Activated T-helper 17 cell treated with anti-CD3 and anti-CD28 coated beads, Interleukin-2, amount 50 U/mL, for 72 hours (primary cell): ENCODE measurements at places on chromosomes 5 and 9.

DNA sequence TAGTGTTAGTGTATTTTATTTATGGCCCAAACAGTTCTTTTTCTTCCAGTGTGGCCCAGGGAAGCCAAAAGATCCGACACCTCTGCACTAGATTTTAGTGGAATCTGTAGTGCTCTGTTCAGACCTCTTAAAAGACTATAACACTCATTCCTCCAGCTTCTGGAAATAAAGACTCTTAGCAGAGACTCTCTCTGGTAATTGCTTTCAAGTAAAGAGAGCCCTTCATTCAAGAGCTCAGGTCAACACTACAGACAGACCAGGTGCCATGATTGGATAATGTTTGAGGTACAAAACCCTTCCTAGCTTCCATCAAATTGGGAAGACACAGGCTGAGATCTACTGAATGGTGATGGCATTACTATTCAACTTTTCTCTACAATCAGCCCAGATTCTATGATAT is 255.8 kb downstream of the PRDM9 start:
- ATAC-seq = no peak

- no peak for ATAC-seq
Measured at GRCh38 chr5:174146556-174146955, 101.0 kb downstream of the NSG2 start.

GRCh38 chr5:126975796-126976195 is 54.6 kb downstream of the MARCHF3 start:
- ATAC-seq = no peak

DNA sequence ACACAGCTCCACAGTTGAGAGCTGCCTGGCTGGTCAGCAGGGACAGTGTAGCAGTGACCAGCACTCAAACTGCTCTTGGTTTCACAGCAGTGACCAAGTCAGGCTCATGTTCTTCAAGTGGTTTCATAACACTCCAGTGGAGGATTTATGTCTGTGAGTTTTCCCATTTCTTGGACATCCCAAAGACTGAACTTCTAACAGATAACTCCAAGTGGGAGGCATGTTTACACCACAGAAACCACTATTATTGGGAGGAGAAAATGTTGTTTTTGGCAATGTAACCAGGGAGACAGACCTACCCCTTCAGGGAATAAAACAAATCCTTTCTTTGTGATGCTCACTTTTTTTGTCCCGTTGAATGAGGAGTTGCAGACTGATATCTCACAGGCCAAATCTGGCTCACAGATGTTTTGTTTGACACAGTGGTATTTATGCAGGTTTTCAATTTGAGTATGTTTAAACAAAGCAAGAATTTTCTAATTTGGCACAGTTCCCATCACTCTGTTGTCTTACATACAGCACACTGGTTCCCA is 141.5 kb downstream of the RMI1 start:
- no peak for ATAC-seq

DNA sequence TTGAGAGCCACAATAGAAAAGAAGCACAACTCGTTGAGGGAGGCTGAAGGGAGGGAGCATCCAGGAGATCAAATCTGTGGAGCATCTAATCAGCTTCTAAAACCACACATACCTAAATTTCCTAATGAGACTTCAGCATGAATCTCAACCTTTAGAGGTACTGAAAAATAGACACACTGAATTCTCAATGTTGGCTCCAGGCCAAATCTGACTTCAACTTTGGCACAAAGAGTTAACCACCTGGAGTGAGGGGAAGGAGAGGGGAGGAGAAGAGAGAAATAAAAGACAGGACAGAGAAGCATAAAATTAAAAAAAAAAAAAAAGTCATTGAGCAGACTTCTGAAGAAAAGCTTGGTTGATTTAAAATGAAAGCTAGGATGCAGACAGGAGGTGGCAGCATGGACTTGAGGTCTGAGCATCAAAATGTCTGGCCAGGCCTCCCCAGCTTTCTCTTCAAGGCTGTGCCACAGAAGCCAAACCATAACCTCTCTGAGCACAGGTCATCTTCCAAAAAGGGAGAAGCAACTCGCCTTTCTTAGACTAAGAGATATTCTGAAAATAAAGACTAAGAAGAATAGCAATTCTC is 205.6 kb downstream of the DENND1A start:
- no peak for ATAC-seq

- ATAC-seq = no peak
Measured at GRCh38 chr5:125424402-125425141, 678.1 kb upstream of the ZNF608 start.

DNA sequence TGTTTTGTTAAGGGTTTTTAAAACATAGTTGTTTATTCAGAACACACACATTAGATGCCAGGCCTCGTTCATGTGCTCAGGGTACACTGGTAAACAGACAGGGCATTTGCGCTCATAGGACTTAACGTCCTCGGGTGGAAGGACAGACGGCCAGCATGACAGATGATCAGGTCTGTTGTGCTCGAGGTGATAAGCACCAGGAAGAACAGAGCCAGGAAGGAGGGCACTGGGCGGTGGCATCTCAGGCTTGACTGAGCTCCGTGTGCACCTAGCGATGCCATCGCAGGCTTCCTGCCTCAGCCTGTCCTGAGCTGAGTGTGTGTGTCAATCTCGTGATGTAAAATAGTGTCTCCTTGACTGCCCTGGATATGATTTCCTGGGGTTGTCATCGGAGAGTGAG is 96.5 kb downstream of the EHMT1 start:
- ATAC-seq = no peak

GRCh38 chr5:76845890-76846289 is 3.9 kb upstream of the S100Z start:
- no peak for ATAC-seq

DNA sequence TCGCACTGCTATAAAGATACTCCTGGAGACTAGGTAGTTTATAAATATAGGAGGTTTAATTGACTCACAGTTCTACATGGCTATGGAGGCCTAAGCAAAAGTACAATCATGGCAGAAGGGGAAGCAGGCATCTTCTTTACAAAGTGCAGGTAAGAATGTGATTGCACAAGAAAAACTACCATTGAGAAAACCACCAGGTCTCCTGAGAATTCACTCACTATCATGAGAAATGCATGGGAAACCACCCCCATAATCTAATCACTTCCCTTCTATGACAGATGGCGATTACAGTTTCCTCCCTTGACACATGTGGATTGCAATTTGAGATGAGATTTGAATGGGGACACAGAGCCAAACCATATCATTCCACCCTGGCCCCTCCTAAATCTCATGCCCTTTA is 121.2 kb upstream of the ST8SIA4 start:
- ATAC-seq = no peak

- no peak for ATAC-seq
Measured at GRCh38 chr9:117407436-117408022, 7.3 kb downstream of the ASTN2 start.

- no peak for ATAC-seq
Measured at GRCh38 chr9:33620738-33621439, 96.8 kb downstream of the ANKRD18B start.

GRCh38 chr9:110750272-110750671 is 81.7 kb downstream of the MUSK start:
- no peak for ATAC-seq

- no peak for ATAC-seq
Measured at GRCh38 chr9:14396171-14396570, 82.2 kb upstream of the NFIB start.

- no peak for ATAC-seq
Measured at GRCh38 chr9:123657941-123658340, 272.0 kb downstream of the DENND1A start.

DNA sequence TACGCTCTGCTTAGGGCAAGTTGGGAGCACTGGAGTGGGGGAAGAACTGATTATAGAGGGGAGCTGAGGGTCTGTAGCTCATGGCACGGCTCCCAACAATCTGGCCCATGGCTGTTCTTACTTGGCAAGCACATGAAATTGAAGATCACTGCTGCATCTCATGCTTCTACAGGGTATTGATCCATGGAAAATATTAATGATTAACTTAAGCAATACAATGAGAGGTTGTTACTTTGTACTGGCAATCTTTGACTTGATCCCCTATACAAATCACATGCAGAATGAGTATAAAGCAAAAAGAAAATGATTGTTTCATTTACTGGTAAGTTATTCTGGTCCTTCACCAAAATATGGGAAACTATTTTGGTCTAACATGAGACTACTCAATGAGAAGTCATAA is 481.1 kb downstream of the PDE4D start:
- no peak for ATAC-seq

GRCh38 chr5:117107859-117108258 is 533.2 kb upstream of the SEMA6A start:
- ATAC-seq = no peak

DNA sequence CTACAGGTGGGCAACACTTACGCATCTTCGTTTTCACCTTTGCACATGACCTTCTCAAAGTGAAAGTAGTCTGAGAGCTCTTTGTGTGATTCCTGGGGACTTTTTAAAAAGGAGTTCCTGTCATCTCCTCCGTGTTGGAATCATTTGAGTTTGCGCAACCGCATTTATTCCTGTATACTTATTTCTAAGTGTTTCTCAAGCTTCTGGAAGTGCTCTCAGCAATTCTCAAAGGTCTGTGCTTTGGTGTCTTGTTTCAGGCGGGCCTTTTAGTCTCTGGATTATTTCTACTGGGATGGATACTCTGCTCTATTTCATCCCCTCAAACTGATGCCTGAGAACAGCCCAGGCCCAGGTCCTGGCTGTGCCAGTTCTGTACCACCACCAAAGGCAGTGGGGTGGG is 226.5 kb upstream of the TUT7 start:
- no peak for ATAC-seq

DNA sequence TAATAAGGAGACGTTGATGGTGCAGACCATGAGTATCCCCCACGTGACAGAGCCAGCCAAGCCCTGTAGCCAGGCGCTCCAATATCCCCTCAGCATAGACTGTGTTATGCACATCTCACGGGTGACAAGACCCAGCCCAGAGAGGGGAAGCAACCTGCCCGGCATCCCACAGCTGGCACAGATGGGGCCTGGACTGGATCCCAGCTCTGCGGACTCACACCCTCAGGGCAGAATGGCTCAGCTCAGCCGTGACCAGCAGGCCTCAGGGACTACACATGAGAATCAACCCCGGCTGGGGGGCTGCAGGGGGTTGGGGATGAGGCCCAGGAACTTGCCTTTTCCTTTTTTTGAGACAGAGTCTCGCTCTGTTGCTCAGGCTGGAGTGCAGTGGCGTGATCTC is 11.7 kb downstream of the FIBCD1 start:
- ATAC-seq = no peak

DNA sequence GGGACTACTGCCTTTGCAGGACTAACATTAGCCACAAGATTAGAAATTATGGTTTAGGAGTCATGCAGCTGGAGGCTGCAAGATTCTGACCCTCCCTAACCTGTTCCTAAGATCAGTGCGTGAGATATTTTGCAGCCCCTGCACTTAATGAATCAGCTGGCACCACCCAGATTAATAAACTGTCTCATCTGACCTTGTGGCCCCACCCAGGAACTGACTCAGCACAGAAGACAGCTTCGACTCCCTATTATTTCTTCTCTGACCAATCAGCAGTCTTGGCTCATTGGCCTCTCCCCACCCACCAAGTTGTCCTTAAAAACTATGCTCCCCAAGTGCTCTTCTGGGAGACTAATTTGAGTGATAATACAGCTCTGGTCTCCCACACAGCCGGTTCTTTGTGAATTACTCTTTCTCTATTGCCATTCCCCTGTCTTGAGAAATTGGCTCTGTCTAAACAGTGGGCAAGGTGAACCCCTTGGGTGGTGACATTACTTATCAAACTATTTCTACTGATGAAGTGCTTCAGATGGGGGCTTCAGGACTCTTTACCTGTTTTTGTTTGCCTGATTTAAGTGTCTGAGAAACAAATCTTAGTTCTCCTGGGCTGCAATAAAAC is 17.0 kb downstream of the CTSL start:
- no peak for ATAC-seq

DNA sequence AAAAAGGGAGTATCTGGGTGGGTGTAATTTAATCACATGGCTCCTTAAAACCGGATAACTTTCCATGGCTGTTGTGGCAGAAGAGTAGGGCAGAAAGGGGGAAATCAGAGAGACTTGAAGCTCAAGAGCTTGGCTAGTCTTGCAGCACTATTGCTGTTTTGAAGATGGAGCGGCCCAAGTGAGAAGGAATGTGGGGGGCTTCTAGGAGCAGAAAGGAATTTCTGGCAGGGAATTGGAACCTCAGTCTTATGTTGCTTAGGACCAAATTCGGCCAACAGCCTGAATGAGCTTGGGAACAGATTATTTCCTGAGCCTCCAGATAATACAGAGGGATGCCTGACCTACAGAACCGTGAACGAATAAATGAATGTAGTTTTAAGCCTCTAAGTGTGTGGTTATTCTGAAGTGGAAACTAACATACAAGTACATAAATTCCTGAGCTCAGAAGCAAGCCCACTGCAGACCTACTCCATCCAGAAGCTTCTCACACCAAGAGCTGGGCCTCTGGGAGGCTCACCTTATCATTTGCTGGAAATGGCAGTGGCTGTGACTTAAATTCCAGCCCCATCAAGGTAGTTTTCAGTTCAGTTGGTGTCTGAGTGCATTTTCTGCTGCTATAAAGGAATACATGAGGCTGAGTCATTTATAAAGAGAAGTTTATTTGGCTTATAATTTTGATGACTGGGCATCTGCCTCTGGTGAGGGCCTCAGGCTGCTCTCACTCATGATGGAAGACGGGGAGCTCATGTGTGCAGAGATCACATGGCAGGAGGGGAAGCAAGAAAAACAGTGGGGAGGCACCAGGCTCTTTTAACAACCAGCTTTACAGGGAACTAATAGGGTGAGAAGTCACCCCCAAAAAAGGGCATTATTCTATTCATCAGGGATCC is 15.3 kb upstream of the TMEM174 start:
- no peak for ATAC-seq

GRCh38 chr9:3906437-3907213 is 380.8 kb upstream of the RFX3 start:
- ATAC-seq = no peak

- no peak for ATAC-seq
Measured at GRCh38 chr9:109122726-109123621, 3.2 kb upstream of the TMEM245 start.

- ATAC-seq = no peak
Measured at GRCh38 chr9:91891915-91892314, 58.1 kb downstream of the ROR2 start.

DNA sequence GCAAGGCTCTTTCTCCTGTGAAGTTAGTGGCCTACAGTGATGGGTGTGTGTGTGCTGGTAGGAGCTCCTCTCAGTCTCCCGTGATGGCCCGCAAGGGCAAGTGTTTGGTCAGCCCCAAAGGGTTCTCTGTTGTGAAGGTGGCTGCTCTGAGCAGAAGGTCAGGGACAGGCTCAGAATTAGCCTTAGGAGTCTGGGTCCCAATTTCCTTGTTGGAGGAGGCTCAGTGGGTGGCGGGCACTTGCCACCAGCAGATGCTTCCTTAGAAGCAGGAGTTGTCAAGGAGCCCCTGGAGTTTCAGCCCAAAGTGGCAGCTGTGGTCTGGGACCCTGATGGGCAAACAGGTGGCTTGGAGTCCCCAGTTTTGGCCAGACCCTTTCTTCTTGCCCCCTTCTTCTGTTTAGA is 154.4 kb downstream of the MACROH2A1 start:
- no peak for ATAC-seq

- no peak for ATAC-seq
Measured at GRCh38 chr9:23658376-23659258, 167.4 kb downstream of the ELAVL2 start.

DNA sequence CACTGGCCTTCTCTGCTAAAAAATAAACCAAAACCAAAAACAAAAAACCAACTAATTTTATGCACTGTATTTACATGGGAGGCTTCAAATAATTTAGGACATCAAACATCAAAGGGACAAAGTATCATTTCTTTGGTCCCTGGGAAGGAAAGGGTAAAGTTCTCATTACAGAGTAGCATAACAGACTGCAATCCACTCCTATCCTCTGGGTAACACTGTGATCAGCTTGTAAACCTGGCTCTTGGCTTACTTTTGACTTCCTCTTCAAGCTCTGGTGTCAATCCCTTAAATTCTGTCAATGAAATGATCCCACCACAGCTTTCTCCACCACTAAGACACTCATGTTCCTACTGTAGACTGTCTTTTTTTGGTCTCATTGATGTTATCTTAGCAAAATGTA is 69.8 kb upstream of the VCAN start:
- no peak for ATAC-seq
